ENCODE measurements at places on chromosomes 7 and 10.

- DNase-seq, result no peak
Observed at GRCh38 chr10:93267521-93267920, 193.8 kb downstream of the CYP26A1 start.

DNA sequence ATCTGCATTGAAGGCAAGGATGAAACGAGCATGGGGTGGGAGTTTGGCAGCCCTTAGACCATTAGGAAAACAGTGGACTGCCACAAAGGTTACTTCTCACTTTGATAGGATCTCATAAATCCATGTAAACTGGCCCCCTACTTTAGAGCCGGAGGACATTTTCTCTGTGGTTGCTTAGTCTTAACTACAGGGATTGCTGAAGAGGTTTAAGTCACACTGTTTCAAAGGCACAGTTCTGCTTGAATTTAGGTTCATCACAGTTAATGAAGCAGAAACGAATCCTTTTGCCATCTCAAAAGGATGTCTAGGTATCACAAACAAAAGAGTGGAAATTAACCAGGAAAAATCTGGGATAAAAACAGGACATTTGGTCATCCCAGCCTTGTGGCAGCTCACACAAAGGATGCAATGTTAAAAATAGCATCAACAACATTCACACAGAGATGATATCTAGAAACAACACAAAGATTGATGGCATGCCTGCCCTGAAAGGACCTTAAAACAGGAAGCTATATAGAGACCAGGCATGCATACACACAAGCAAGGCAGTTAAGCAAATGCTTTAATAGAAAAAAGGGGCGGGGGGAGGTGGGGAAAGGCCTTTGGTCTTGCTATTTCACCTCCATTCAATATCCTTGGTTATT lies 74.0 kb downstream of the DOCK4 start:
- no peak for DNase-seq

GRCh38 chr10:113743594-113743993 lies 7.9 kb upstream of the PLEKHS1 start:
- no peak for DNase-seq

DNA sequence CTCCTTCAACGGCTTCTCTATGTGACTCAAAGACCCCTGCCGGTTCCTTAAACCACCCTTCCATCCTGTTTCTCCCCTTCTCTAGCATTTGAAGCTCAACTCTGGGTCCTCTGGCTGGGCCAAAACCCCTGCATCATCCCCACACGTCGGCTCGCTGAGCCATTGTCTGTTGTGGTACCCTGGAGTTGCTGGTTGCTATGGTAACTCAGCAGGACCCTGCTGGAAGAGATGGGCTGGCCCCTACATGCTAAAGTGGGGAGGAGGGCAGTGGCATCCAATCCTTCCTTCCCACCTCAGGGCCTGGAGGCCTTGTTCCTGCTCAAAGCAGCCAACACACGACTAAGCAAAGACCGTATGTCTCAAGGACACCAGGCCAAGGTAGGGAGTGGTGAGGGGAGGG lies 452.5 kb downstream of the PLXNA4 start:
- DNase-seq, result no peak
